Caco-2 (cell line): ENCODE measurements at places on chromosomes 1 and 21. TPM values are rescaled to one million over a fixed set of nuclear protein-coding genes. Genes with fewer than 3 reads are reported as not detected.

The ABL2 gene
- total RNA-seq: 21.6 and 22.6 TPM in 2 replicates

The ZNF593OS gene
- total RNA-seq: 0.45 TPM in 1 of 2 replicates, not detected in the other

GRCh38 chr1:147493349-147493748 lies 48.0 kb upstream of the BCL9 start:
- DNase-seq: no peak
- no peak overlapping the region for H3K4me3 ChIP-seq
- no peaks in the 10 kb centered on the region for H3K27me3 ChIP-seq
- no peak overlapping the region for H3K27ac ChIP-seq

DNA sequence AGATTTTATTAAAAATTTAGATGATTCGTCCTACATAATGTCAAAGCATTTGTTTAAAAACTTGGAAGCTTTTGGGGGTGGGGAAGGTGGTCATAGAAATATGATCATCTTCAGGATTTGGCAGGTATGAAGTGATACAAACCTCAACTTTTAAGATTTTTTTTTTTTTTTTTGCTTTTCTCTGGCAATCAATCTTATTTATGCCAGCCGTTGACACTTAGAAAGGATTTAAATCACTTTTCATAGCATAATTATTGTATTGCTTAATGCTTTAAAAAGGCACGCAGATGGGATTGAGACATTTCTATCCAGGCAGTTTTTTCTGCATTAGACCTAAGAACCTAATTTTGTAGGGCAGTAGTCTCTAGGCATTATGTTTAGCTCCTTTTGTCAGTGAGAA lies 19.7 kb downstream of the MRPS6 start:
- no peak overlapping the region for H3K4me3 ChIP-seq
- DNase-seq: no peak
- 0 out of 2 replicates have a peak, but pooled peaks cover 5% of the 10 kb centered on the region for H3K4me1 ChIP-seq
- H3K36me3 ChIP-seq: peaks cover 1% of the 10 kb centered on the region; the same call in 1 of the 2 replicates

GRCh38 chr1:86339014-86339812 lies 56.9 kb downstream of the ODF2L start:
- no peak overlapping the region for H3K27ac ChIP-seq
- H3K27me3 ChIP-seq: no peaks in the 10 kb centered on the region
- no peaks in the 10 kb centered on the region for H3K4me1 ChIP-seq
- H3K36me3 ChIP-seq: no peaks in the 10 kb centered on the region

DNA sequence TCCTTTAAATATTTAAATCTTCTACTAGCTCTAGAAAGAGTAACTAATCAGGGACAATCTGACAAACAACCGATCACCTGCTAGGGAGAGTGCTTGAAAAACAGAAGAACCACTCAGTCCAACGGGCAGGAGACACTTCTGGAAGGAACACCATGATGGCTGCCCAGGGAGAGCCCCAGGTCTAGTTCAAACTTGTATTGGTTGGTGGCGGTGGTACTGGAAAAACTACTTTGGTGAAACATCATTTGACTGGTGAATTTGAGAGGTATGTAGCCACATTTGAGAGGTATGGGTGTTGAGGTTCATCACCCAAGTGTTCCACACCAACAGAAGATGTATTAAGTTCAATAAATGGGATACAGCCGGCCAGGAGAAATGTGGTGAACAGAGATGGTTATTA lies 4.8 kb upstream of the WDR47 start:
- H3K27ac ChIP-seq: no peak overlapping the region
- no peak for DNase-seq
- H3K27me3 ChIP-seq: no peaks in the 10 kb centered on the region

- peaks cover 34% of the 10 kb centered on the region for H3K4me1 ChIP-seq
- no peaks in the 10 kb centered on the region for H3K36me3 ChIP-seq
- peak overlapping the region; percentile 54 for H3K4me3 ChIP-seq
- H3K27me3 ChIP-seq: no peaks in the 10 kb centered on the region
- H3K27ac ChIP-seq: peak overlapping the region; percentile 49
These were observed 3.9 kb upstream of the DENND2D start for GRCh38 chr1:111204201-111204982.

The SLAMF7 gene
- total RNA-seq: not detected in 2 replicates
